ENCODE measurements at places on chromosomes 6 and 20. TPM values are rescaled to one million over a fixed set of nuclear protein-coding genes. Genes with fewer than 3 reads are reported as not detected.

BHLHE23 gene
- not detected for total RNA-seq

C6orf118 gene
- total RNA-seq, result not detected

HLA-F gene
- 32.6 TPM for total RNA-seq

GRCh38 chr20:44603327-44603726, 20.9 kb downstream of the PKIG start:
- no peak for DNase-seq

GRCh38 chr20:19652591-19653026, 105.4 kb upstream of the RIN2 start:
- DNase-seq, result no peak

GRCh38 chr6:80523531-80523997, 417.1 kb downstream of the BCKDHB start:
- peak; percentile 67 for DNase-seq

GRCh38 chr20:59035381-59035780, 3.2 kb upstream of the ATP5F1E start:
- DNase-seq, result no peak

GRCh38 chr6:106973836-106974335, 643 bp downstream of the CD24 start:
- DNase-seq, result no peak

GRCh38 chr6:136764517-136764993, 27.7 kb downstream of the MAP3K5 start:
- DNase-seq, result no peak

DNA sequence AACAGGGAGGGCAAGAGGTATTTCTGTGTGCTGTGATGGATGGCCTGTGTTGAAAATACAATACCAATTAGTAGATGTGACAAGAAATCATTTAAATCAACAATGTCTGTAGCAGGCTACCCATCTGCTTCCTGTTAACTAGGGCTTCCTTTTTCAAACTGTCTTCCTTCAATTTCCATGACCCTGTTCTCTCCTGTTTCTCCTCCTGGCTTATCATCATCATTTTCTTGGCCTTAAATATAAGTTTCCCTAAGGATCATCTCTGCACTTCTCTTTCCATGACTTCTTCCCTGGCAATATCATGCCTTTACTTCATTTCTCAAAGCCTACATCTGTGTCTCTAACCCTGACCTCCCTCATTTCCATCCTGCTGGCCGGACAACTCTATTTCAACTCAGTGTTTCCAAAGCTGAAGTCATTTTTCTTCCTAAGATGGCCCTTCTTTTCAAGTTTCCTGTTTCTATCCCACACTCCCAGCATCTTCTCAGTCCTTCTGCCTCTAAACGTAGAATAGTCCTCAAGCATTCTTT, 18.2 kb downstream of the ZC2HC1B start:
- no peak for DNase-seq

DNA sequence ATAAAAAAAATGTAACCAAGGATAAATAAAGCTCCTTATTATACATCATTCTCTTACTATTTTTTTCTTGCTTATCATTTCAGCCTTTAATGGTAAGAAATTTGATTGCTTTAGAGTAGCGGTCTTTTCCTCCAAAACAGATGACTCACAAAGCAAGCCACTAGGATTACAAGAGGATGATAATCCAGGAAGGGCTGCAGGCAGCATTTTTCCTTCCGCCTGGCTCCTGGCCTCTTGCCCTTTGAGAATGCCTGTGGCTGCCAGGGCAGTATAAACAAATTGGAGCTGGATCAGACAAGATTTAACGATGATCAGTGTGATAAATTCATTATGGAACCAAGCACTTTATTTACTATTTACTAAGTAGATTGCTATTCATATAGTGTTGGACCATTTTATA, 9.7 kb upstream of the FBXL4 start:
- no peak for DNase-seq

PRKN gene
- 19.5 TPM for total RNA-seq

WFDC2 gene
- total RNA-seq, result 0.95 TPM

All from Right ventricle myocardium inferior (tissue), 1 donor.